Fibroblast of skin of back (primary cell): ENCODE measurements at places on chromosomes 1 and 21.

DNA sequence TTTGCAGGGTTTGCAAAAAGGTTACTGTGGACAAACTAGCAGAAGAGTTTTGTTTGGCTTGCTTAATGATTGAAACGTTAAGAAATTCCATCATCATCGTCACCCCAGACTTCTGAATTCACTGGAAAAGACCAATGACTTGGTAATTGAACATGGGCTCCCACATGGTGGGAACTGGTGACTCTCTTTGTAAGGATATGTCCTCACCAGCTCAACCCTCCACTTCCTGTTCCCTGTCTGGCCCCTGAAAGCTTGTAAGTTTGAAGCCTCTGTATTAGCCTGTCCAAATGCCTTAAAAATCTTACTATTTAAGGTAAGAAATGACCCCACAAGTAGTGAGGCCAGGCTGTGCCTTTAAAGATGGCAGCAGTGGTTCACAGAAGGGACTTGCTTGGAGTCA, 9.7 kb downstream of the SYT6 start:
- no peak for DNase-seq

GRCh38 chr1:156673387-156674121, 3.7 kb downstream of the NES start:
- DNase-seq = no peak

- DNase-seq = no peak
Measured at GRCh38 chr1:245598524-245599305, 443.9 kb downstream of the KIF26B start.

DNA sequence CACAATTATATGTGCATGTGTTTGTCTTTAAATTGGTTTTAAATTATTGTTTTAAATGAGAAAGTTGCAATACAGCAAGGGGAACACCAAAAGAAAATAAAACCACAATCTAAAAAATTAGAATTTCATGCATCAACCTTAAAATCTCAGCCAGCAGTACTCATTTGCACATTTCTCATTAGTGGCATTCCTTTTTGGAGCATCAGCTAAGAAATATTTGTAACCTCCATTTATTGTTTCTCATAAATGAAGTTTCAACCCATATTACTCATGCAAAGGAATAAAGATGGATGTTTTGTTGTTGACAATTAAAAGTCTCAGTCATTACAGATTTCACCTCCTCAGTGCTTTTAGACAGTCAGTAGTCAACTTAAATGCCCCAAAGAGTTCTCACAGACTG, 160.1 kb downstream of the TBX15 start:
- DNase-seq = no peak

DNA sequence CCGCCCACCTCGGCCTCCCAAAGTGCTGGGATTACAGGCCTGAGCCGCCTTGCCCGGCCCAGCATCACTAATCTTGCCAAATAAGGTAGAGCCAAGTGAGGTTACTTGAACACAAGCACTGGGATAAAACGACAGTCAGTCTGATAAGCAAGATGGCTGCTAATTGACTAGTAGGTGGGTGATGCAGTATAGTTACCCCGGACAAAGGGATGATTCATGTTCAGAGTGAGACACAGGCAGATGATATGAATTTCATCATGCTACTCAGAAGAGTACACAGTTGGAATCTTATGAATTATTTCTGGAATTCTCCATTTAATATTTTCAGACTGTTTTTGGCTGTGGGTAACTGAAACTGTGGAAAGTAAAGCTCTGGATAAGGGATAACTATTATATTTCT, 178.4 kb downstream of the USP25 start:
- peak; percentile 56 for DNase-seq

GRCh38 chr1:172969611-172970010, 81.1 kb downstream of the TNFSF18 start:
- peak; percentile 95 for DNase-seq

- DNase-seq = peak; percentile 57
Measured at GRCh38 chr1:197736685-197737084, 38.6 kb downstream of the DENND1B start.

DNA sequence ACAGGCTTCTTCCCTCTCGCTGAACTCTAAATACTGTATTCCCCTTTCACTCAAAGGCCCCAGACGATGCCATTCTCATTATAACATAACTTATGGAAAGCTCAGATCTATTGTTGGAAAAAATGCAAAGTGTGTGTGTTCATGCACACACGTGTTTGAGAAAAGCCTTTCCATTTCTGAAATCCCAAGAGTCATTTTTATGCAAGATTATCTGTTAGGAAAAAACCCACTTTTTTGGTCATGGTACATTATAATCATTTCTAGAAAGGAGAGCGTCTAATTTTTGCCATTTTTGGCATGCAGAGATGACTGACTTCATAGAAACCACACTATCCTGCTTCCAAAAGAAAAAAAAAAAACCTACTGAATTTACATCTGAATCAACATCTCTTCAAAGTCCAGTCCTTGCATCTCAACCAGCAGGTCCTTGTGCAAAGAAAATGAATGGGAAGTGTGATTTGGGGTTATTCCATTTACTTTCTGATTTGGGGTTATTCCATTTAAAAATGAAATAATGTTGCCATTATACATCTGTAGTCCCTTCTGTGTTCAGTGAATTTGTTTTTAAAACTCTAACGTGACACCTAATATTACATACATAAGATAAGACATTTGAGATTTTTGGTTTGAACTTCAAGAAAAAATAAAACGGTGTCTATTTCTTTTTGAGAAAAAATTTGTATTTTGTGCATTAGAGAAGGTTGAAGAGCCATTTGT, 150.3 kb downstream of the DHRS3 start:
- DNase-seq = no peak

GRCh38 chr1:160629286-160630210, 17.3 kb downstream of the SLAMF1 start:
- no peak for DNase-seq

DNA sequence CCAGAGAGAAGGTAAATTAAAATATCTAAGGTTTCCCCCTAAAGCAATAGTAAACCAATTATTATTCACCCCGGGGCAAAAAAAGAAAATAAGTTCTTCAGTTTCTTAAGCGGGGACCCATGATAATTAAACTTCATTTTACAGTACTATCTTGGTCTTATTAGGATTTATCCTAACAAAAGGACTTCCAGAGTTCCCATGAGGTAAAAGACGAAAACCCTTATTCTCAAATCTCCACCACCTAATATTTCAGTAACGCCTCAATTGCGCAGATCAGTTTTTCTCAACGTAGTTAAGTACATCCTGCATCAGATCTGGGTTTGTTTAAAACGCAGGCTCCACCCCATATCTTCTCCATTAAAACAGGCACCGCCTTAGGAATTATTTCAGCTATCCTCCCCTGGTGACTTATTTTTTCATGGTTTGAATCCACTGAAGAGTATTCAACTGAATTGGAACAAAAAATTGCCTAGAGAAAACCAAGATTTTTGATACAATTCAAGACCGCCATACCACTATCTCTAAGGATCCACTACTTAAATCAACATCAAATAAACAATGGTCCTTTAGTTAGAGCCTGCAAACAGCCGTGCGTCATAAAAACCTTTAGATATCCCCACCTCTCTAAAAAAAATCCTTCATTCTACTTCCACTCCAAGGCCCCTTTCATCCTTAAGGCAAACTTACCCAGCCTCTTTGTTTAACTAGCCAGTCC, 1.7 kb downstream of the MCL1 start:
- DNase-seq = no peak

DNA sequence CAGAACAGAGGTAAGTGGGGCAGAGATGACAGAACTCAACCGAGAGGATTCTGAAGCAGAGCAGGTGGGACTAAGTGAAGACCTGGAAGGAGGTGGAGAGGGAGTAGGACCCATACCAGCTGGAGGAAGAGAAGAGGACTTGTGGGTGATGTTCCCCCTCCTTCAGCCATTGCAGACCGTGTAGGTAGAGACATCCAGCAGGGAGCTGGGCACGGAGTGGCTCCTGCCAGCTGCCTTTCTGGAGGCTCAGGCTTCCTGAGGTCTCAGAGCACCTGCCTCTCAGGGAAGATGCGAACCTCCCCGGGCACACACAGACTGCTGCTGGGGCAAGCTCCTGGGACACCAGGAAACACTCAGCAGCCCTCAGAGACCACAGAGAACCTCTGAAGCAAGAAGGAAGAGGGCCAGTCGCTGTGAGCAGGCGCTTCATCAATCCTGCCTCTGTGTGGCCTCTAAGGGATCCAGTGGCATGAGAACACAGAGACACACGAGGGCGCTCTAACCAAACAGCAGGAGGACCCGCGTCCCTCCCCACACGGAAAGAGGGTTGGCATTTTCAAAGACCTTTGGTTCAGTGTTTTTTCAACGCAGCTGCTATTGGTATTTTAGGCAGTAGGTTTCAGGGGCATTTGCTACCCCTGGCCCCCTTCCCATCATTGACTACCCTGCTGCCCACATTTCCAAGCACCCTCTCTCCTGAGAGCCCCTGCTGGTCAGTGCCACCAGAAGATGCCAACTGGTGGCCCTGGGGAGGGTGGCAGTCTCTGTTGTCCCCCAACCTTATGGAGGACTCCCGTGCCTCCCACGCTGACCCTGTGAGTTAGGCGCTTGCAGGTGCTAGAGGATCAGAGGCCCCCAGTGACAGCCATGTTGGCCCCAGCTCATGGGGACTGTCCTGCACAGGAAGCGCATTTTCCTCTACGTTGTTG, 89.6 kb upstream of the EDN2 start:
- peak; percentile 81 for DNase-seq

- no peak for DNase-seq
Measured at GRCh38 chr1:53643041-53643880, 95.7 kb downstream of the GLIS1 start.

DNA sequence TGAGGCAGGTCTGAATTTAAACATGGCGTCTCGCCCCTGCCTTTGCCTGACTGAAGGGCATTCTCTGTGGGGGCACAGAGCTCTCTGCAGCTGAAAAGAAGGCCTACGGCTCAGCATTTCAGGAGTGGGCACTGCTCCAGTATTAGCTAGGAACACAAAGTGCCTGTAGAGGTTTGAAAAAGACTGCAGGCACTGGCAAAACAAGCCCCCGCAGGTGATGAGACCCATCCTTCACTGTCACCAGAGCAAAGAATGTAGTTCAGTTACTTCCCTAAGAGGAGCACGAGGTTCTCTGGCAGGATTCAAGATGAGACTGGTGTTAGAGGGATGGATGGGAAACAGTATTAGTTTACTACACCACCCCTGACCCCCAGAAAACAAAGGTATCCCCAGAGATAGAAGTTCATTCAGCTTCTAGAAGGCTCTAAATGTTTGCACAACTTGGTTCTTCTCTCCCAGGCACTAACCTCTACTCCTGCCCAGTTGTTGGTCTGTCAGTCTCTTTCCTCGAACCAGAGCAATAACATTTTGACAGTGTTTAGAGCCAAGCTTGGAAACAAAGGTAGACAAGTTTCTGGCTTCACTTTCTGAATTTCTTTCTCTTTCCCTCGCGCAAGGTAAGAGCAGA, 101.9 kb upstream of the KCNE2 start:
- no peak for DNase-seq

DNA sequence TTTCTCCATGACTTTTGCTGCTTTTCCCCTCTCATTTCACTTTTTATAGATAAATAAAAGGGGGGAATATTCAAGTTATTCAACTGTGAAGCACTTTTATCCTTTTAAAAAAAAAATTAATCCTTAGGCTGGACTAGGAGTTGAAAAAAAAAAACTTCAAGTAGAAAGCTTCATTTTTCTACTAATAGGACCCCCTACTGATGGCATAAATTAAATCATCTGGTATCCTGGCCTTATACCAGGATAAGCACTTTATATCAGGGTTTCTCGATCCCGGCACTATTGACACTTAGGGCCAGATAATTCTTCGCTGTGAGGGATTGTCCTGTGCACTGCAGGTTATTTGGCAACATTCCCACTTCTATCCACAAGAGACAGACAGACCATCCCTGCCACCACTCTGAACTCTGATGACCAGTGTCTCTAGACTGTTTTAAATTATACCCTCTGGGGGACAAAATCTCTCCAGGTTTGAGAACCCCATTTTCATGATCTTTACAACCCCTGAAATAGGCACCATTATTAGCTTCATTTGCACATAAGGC, 17.6 kb downstream of the USP33 start:
- no peak for DNase-seq

- no peak for DNase-seq
Measured at GRCh38 chr1:232532901-232533300, 97.0 kb downstream of the SIPA1L2 start.

- DNase-seq = peak; percentile 36
Measured at GRCh38 chr1:58290685-58291372, 255.7 kb downstream of the OMA1 start.

GRCh38 chr1:164308101-164308500, 250.9 kb upstream of the PBX1 start:
- DNase-seq = no peak

- no peak for DNase-seq
Measured at GRCh38 chr1:226762988-226763904, 24.2 kb upstream of the ITPKB start.

DNA sequence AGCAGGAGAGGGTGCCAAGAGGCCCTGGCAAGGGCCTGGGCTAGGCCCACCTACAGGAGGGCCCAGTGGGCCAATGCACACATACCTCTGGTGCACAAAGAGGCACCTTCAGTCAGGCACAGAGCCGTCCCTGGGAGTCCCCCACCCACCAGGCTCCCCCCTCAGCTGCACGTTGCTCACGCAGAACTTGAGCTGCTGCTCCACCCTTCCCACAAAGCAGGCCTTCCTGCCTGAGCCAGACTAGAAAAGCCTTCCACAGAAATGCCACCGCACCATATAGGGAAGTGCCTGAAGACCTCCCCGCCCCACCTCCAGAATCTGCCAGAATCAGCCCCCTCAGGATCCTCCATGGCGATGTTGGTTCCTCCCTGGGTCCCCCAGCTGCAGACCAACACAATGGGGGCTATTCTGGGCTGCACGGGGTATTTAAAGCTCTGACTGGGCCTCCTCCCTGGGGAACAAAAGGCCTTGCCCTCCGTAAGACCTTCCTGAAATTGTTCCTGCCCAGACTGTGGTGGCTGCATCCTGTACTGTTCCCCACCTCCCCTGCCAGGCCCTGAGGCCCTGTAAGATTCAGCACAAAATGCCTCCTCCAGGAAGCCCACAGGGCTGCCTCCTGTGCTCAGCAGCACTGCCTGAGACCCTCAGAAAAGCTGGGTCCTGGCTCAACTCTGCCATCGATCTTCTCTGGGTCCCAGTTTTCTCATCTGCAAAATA, 27.2 kb downstream of the HSPG2 start:
- peak; percentile 97 for DNase-seq

GRCh38 chr1:8026976-8027747, 1.1 kb upstream of the ERRFI1 start:
- DNase-seq = peak; percentile 73

DNA sequence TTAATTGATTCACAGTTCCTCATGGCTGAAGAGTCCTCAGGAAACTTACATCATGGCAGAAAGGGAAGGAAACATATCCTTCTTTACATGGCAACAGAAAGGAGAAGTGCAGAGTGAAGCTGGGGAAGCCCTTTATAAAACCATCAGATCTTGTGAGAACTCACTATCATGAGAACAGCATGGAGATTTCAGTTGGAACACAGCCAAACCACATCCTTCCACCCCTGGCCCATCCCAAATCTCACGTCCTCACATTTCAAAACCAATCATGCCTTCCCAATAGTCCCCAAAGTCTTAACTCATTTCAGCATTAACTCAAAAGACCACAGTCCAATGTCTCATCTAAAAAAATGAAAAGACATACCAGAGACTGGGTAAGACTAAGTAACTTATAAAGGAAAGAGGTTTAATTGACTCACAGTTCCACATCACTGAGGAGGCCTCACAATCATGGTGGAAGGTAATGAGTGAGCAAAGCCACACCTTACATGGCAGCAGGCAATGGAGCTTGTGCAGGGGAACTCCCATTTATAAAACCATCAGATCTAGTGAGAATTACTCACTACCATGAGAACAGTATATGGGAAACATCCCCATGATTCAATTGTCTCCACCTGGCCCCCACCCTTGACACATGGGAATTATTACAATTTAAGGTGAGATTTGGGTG, 105.2 kb downstream of the MRPL39 start:
- DNase-seq = peak; percentile 6

GRCh38 chr1:68889471-68889870, 392.6 kb upstream of the DEPDC1 start:
- no peak for DNase-seq
